ENCODE measurements at places on chromosomes 4 and X.

- DNase-seq, result no peak
Measured at GRCh38 chr4:108372681-108373080, 203.9 kb upstream of the LEF1 start.

DNA sequence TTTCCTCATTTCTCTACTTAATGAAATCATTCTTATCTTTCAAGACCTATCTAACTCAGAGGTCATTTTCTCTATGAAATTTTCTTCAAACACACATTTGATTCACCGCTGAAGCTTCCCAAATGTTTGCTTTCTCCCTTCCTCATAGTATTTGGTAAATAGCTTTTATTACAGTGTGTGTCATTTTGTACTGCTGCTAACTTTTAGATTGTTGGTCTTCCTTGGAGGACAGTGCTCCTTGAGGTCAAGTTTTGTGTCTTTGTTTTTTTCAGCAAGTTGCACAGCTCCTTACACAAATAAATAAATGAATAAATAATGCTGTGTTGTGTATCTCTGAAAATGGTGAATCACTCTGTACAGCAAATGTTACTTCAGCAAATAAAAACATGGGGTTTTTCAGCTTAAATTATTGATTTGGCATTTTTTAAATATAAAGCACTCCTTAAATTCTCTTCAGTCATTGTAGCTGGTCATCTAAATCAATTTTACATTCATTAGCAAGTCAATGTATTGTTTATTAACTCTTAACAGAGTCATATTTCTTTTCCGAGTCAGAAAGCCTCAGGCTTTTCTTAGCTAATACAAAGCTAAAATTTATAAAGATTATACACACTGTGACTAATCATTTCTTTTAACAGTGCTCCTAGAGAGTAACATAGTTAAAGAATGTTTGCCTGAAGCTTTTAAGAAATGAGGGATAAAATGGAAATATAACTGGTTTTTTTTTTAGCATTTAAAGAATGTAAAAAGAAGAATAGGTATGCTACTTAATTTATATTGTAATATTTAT lies 30.1 kb upstream of the MAD2L1 start:
- DNase-seq, result no peak

DNA sequence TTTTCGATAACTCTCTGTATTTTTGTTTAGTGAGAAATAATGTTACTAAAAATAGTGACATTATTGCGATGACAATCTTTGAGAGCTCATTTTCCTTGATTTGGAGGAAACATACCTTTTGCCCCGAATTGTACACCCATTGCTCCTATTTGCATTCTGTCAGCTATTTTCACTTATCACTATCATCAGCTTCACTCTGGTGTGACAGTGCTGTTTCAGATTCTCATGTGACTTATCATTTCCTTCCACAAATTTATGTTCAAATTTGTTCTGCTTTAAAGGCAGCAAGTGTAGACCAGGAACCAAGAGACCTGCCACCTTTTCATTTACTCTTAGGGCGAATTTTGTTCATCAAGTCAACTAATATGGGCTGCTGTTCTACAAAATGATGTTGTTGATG lies 179.4 kb downstream of the RBM46 start:
- no peak for DNase-seq

- no peak for DNase-seq
Measured at GRCh38 chr4:143083756-143084472, 100.8 kb upstream of the USP38 start.

DNA sequence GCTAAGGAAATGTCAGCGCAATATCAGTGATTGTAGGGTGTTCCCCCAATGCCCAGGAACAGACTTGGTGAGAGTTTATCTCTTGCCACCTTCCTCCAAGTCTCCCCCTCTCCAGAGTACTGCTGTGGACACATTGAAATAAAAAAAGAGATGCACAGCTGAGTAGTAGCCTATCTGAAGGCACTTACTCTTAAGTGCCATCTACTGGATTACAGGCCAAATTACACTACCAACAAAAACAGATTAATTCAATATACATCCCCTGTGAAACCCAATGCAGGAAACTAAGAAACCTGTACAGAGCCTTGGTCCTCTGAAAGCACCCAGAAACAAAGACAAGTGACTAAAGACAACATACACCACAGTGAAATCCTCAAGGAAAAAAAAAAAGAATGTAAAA lies 460.3 kb downstream of the ZIC3 start:
- no peak for DNase-seq

- DNase-seq, result no peak
Measured at GRCh38 chr4:28241021-28241420, 1380.4 kb downstream of the STIM2 start.

GRCh38 chr4:72405417-72405816 lies 163.6 kb downstream of the ADAMTS3 start:
- DNase-seq, result no peak

DNA sequence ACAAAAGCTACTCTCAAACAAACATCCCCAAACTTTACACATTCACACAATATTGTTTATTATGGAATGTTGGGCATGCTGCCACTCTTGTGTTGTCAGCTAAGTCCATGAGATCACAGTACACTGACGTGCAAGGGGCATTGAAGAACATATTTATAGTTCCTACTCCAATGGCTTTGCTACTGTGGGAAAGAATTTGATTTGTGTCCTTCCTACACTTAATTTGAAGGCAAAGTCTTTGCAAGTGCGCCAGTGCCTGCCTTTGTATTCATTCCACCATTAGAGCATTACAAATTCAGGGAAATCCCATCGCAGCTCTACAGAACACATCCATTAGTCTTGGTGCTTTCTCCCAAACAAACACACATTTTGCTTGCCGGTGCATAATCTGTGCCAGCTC lies 45.4 kb upstream of the FTHL17 start:
- no peak for DNase-seq

- DNase-seq, result no peak
Measured at GRCh38 chrX:29067351-29067750, 480.1 kb downstream of the IL1RAPL1 start.

Measured in stimulated activated CD4-positive, alpha-beta T cell treated with anti-CD3 and anti-CD28 coated beads, Interleukin-1b, Interleukin-23, amount 100 ng/mL, for 4 hours (primary cell).